Fibroblast of upper back skin (primary cell): ENCODE measurements at places on chromosomes 7 and 10.

DNA sequence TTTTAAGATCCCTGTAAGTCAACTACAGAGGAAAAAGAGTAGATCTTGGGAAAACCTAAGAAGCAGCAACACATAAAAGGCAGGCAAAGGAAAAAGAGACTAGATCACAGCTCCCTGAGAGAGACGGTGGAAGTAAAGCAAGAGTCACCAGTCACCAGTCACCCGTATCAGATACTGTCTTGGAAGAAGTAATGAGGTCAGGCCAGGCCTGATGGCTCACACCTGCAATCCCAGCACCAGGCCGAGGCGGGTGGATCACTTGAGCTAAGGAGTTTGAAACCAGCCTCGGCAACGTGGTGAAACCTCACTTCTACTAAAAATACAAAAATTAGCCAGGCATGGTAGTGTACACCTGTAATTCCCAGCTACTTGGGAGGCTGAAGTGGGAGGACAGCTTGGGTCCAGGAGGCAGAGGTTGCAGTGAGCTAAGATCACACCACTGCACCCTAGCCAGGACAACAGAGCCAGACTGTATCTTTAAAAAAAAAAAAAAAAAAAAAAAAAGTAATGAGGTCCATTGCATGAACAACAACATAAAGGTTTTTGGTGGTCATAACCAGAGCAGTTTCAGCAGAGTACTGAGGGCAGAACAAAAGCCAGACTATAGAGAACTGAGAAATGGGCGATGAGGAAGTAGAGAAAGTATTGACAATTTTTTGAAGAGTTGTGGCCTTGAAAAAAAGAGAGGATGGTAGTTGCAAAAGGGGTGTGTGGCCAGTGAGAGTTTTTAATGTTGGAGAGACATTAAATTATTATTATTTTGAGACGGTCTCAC is 16.9 kb downstream of the ZNF713 start:
- no peak for DNase-seq

DNA sequence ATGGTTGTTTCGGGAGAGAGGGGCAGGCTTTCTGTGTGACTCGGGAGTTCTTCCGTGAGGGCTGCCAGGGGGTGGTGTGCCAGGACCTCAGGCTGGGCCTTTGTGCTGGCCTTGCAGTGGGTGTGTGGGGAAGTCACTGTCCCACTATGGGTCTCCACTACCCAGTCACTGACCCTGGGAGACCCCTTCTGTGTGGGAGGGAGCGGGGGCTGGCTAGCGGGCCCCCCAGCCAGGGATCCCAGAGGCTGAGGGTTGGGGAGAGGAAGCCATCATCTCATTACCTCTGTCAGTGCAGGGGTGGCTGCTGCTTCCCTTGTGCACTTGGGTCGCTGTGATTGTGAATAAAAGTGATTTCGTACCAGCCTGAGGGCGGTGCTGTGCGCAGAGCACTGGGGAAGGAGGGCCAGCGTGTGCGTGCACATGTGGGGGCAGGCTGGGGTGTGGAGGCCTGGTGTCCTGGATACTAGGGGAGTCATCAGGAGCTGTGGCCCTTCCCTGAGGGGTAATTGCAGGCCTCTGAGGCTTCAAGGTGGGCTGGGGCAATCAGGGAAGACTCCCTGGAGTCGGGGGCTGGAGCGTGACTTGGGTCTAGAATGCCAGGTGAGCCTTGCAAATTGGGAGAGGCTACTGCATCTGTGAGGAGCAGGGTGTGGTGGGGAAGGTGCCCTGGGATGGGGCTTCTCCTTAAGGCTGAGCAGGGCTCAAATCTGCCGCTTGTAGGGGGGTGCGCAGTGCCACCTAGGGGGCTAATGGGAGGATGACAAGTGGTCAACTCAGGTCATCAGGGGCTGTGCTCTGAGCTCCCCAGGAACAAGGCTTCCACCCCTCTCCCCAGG is 98.9 kb downstream of the NEURL1 start:
- peak; percentile 32 for DNase-seq

DNA sequence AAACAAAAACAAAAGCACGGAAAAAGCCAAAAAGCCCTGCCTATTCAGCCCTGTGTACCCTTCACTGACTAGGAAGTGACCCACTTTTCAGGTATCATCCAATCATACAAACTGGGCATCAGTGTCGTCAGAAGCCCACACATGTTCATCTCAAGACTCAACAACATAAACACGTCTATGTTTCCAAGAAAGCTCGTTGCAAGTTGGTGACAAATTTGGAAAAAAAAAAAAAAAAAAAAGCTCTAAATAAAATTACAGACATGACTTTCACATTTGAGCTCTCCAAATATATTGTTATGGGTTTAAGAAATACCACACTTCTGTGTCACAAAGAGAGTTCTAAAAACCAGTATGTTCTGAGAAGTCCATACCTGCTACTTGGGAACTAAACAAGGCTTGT is 204.7 kb upstream of the KLF14 start:
- DNase-seq, result peak; percentile 25

DNA sequence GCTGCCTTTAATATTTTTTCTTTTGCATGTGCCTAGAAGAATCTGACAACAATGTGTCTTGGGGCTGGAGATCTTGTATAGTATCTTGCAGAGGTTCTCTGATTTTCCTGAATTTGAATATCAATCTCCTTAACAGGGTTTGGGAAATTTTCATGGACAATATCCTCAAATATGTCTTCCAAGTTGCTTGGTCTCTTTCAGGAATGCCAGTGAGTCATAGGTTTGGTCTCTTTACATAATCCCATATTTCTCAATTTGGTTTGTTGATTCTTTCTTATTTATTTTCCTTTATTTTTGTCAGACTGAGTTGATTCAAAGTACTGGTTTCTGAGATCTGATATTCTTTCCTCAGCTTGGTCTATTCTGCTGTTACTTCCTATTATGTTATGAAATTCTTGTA is 208.7 kb upstream of the GLI3 start:
- peak; percentile 44 for DNase-seq

GRCh38 chr7:158001621-158002320 is 585.9 kb downstream of the PTPRN2 start:
- DNase-seq, result no peak

- DNase-seq, result peak; percentile 72
Observed at GRCh38 chr7:112266595-112267270, 60.2 kb downstream of the ZNF277 start.

DNA sequence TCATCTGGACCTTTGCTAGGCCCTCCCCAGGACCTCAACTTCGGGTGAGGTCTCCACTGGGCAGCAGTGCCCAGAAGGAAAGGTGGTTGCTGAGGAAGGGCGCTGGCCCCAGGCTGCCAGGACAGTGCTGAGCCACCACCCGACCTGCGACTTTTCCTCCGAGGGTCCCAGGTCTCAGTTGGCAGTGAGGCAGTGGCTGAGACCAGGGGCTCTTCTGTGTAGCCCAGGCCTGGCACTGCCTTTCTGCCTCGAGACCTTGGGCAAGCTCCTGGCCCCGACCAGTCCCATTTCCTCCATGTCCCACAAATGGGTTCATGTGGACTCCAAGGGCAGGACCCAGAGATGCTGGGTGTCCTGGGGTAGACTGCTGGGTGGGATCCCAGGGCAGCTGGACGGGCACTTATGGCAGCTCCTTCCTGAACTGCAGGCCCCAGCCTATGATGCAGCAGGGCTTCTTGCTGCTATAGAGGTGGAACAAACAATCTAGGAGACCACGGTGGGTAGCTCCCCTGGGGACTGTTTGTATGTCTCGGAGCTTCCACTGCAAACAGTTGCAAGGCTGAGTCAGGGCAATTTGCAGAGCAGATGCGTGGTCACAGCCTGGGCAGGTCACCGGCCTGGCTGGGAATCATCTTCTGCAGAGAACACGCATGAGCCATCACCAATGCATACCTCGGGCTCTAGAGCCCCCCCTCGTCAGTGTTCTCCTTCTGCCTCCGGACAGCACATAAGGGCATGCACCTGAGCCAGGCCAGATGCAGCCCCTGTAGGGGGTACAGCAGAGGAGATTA is 17.9 kb upstream of the LRRC18 start:
- DNase-seq, result no peak

DNA sequence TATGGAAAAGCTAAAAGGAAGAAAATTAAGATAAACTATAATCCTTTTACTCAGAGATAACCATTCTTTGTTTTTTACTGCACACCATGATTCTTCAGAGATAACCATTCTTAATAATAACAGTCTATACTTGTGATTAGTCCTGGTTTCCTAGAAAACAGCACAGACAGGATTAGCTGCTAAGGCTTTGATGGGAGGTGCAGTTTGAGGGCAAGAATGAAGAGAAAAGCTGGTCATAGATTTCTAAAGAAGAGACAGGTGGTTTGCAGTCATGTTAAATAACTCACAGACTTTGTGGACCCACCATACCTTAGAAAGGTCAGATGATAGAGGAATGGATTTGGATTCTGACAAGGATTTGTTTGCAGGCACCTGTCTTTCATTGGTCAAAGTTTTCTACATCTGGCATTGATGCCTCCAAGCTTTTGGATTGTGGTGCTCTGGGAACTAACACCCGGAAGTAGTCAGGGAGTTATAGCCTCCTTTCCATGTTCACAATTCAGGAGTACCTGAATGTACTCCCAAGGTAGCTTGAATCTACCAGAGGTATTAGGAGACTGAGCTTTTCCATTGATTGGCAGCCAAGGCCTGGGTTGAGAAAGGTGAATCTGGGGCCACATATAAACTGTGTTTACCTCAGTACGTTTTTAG is 3.7 kb downstream of the SMC3 start:
- no peak for DNase-seq

DNA sequence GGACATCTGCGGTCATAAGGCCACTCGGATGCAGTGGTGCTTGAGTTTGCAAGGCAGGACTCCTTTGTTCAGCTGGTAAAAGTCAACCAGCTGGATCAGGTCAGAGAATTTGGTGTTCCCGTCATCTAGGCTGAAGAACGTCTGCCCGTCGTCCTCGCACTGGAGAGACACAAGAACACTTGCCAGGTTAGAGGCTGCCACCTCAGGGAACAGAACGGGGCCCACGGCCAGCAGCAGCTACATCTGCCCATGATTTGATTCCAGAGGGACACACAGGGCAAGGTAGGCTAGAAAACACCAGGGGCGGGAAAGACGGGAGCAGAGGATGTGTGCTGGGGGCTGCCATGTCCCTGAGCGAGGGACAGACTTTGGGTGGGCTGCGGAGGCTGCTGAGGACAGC is 27.7 kb upstream of the DDC start:
- DNase-seq, result no peak

DNA sequence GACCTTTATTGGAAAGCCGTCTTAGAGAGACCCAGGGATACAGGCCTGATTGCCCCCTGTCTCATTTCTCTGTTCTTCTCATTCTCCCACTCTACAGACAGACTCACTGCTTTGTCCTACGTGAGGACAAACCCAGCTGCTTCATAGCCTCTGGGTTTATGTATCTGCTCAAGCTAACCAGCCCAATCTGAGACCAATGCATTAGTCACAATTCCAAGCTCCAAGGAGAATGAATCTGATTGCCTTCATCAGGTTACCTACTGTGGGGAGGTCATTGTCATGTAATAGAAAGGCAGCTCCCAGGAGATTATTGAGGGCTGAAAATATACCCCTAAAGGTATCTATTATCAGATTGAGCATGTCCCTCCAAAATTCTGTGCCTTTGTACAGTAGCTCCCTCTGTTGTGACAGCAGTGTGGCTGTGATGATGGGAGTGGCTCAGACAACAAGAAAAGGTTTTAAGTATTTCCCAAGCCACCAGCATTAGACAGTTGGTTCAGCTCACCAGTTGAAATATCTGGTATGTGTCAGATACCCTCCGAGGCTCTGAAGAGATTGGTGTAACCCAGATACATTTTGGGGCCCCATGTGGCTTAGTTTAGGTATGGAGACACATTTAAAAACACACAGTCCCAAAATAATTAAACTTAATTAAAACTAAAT is 123.1 kb upstream of the EEPD1 start:
- no peak for DNase-seq

DNA sequence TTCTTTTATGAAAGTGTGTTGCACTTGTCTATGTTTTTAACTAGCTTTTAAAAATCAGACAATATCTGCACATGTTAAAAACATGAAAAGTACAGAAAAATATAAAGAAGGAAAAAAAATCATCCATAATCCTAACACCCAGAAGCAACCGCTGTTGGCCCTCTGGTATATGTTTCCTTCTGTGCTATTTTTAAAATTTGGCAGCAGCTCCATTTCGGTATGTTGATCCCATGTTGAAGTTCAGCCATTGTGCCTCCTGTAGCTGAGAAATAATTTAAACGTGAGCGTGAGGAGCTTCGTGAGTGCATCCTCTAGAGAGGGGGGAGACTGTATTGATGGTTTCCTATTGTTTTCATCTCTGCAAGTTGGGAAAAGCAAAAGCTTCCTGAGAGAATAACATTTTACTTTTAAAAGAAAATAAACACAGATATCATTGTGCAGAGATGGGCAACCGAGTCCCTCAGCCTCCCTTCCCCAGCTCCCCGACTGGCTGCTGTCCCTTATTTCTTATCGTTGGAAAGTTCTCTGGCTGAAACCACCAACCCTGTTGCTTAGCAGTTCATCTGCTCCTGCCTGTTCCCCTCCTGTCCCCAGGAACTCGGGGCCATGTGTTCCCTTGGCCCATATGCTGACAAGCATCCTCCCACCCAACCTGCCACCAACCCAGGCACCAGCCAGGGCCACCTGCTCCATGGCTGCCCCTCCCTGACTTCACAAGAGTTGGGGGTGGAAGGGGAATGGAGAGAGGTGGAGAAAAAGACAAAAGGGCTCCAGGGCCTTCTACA is 499.1 kb upstream of the PODXL start:
- DNase-seq, result no peak

DNA sequence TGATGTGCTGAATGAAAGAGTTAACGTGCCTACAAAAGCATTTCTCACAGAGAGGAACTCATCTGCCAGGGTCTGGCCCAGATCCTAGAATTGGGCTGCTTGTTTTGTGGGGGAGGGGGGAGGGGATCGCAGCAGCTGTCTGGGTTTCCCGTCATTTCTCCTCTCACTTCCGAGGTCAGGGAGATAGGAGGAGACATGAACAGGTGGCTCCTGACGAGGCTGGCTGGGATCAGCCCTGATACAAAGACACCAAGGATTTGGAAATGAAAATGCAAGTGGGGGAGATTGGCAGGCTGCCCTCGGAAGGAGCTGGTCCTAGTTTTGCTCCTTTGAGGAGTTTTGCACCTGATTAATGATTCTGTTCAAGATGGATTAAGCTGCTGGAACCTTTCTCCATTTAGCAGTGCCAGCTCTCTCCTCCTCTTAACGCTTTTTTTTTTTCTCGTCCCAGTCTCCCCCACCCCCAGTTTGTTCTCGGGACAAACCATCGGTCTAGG is 86.8 kb upstream of the KMT2C start:
- peak; percentile 8 for DNase-seq

GRCh38 chr7:87797798-87798403 is 78.3 kb downstream of the SLC25A40 start:
- DNase-seq, result peak; percentile 46

GRCh38 chr10:114930320-114930719 is 7.7 kb upstream of the TRUB1 start:
- peak; percentile 73 for DNase-seq

GRCh38 chr10:17147884-17148489 is 18.4 kb upstream of the CUBN start:
- no peak for DNase-seq

GRCh38 chr10:54108961-54109360 is 692.1 kb downstream of the PCDH15 start:
- no peak for DNase-seq
